Upper lobe of left lung (tissue), 6 donors: ENCODE measurements at places on chromosomes 4 and X.
A peak's percentile ranks its signal among the peaks of the same experiment; 100 is the strongest.

- no peak overlapping the region for H3K4me3 ChIP-seq
- DNase-seq, result no peak
- no peaks in the 10 kb centered on the region for H3K27me3 ChIP-seq
- H3K36me3 ChIP-seq, result no peaks in the 10 kb centered on the region
- peak overlapping the region; percentile 83 for H3K27ac ChIP-seq
Observed at GRCh38 chrX:1248331-1249061, 20.1 kb upstream of the CSF2RA start.

GRCh38 chr4:79164907-79165610, 160.8 kb downstream of the NAA11 start:
- H3K27me3 ChIP-seq, result no peaks in the 10 kb centered on the region
- H3K4me3 ChIP-seq, result no peak overlapping the region
- DNase-seq, result no peak
- no peaks in the 10 kb centered on the region for H3K36me3 ChIP-seq

DNA sequence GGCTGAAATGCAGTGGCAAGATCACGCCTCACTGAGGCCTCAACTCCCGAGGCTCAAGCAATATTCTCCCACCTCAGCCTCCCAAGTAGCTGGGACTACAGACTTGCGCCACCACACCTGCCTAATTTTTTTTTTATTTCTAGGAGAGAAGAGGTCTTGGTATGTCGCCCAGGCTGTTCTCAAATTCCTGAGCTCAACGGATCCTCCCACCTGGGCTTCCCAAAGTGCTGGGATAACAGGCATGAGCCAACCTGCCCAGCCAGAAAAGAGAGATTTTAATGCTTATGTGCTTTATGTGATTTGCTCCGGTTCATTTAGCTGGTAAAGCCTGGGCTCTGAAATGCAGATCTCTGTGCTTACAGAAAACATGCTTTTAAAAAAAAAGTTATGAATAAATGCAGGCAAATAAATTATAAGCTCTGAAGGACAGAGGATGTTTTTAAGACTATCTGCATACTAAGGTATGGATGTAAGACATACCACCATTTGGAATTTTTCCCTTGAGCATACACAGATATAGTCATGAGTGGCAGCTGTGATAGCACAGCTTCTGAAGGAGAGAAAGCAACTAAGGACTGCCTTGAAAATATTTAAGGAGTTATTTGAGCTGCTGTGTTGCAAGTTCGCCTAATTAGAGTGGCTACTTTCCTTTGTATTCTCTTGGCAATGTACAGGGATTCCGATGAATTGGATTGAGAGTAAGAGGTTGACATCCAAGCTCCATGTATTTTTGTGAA, 13.8 kb downstream of the GUCY1B1 start:
- no peak overlapping the region for H3K27ac ChIP-seq
- H3K4me3 ChIP-seq, result no peak overlapping the region
- H3K27me3 ChIP-seq, result no peaks in the 10 kb centered on the region
- H3K36me3 ChIP-seq, result no peaks in the 10 kb centered on the region
- H3K4me1 ChIP-seq, result peaks cover 14% of the 10 kb centered on the region

DNA sequence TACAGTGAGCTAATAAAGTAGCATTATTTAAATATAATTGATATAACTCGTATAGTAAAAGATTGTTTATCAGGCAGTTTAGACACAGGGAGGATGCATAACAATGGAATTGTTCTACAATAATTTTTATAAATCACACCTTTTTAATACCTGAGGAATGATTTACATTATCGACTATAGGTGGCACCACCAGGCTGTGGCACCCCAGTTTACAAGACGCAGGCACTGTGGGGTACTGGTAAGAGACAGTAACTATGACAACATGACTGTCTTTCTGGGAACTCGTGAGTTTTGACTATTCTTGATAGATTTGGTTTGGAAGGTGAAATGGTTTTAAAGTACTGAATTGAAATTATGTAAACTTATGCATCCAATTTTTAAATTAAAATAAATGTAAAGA, 27.1 kb upstream of the STBD1 start:
- H3K27me3 ChIP-seq, result no peaks in the 10 kb centered on the region
- no peak overlapping the region for H3K27ac ChIP-seq
- DNase-seq, result no peak

GRCh38 chr4:57640391-57641100, 530.4 kb upstream of the IGFBP7 start:
- no peaks in the 10 kb centered on the region for H3K36me3 ChIP-seq
- no peaks in the 10 kb centered on the region for H3K4me1 ChIP-seq
- H3K27ac ChIP-seq, result no peak overlapping the region
- no peak overlapping the region for H3K4me3 ChIP-seq
- H3K27me3 ChIP-seq, result no peaks in the 10 kb centered on the region

GRCh38 chr4:159171287-159171686, 68.4 kb downstream of the RAPGEF2 start:
- H3K27me3 ChIP-seq, result no peaks in the 10 kb centered on the region
- H3K4me3 ChIP-seq, result no peak overlapping the region
- H3K36me3 ChIP-seq, result no peaks in the 10 kb centered on the region
- H3K4me1 ChIP-seq, result peaks cover 34% of the 10 kb centered on the region
- DNase-seq, result no peak
- no peak overlapping the region for H3K27ac ChIP-seq

DNA sequence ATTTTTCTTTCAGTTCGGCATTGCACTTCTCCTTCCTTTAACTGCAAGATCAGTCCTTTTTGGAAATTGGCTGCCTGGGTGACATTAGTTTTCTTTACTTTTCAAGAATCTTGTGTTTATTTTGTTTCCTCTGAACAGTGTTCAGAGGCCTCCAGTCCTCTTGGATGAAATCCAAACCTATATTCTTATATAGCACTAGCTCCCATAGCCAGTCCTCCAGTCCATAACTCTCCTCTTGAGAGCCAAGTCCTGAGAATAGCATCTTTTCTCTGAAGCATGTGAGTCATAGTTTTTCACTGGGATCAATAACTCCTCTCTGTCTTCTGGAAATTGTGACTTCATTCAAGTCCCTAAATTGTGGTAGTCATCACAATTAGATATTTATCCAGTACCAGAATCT, 357.5 kb downstream of the RAPGEF2 start:
- H3K27me3 ChIP-seq, result no peaks in the 10 kb centered on the region
- H3K27ac ChIP-seq, result no peak overlapping the region
- H3K36me3 ChIP-seq, result no peaks in the 10 kb centered on the region
- H3K4me1 ChIP-seq, result no peaks in the 10 kb centered on the region
- DNase-seq, result no peak

GRCh38 chrX:109441266-109441665, 40.6 kb downstream of the GUCY2F start:
- no peak overlapping the region for H3K4me3 ChIP-seq
- no peaks in the 10 kb centered on the region for H3K27me3 ChIP-seq
- H3K36me3 ChIP-seq, result no peaks in the 10 kb centered on the region
- H3K27ac ChIP-seq, result no peak overlapping the region
- no peaks in the 10 kb centered on the region for H3K4me1 ChIP-seq

DNA sequence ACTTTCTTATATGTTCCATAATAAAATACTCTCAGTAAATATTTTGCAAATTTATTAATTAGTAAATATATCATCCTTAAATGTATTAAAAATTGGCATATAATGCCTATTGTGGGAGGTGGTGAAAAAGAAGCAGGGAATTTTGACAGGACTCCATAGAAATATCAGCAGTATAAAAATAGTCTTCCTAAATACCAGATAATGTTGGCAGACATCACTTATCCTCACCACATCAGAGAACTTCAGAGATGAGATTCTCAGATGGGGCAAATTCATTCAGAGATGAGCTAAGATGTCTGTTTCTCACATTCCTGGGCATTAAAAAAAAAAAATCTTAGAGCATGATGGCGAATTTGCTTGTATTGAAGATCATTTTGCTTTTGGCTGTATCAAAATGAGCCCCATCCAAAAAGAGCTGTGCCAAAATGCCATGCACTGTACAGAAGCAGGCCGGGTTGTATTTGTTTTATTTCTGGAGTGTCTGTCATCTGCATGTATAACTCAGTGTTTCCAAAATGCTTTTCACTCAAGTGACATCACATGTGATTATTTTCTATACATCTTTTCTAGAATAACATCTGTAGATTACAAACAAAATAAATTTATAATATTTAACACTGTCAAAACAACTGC, 41.7 kb downstream of the ATP8A1 start:
- no peak overlapping the region for H3K27ac ChIP-seq
- H3K4me1 ChIP-seq, result peaks cover 7% of the 10 kb centered on the region
- no peaks in the 10 kb centered on the region for H3K36me3 ChIP-seq
- no peak for DNase-seq
- no peak overlapping the region for H3K4me3 ChIP-seq
- H3K27me3 ChIP-seq, result no peaks in the 10 kb centered on the region

- no peak overlapping the region for H3K4me3 ChIP-seq
- H3K4me1 ChIP-seq, result peaks cover 28% of the 10 kb centered on the region
- peak; percentile 73 for DNase-seq
- H3K27ac ChIP-seq, result peak overlapping the region; percentile 80
Observed at GRCh38 chr4:78644744-78645330, 93.3 kb downstream of the ANXA3 start.

DNA sequence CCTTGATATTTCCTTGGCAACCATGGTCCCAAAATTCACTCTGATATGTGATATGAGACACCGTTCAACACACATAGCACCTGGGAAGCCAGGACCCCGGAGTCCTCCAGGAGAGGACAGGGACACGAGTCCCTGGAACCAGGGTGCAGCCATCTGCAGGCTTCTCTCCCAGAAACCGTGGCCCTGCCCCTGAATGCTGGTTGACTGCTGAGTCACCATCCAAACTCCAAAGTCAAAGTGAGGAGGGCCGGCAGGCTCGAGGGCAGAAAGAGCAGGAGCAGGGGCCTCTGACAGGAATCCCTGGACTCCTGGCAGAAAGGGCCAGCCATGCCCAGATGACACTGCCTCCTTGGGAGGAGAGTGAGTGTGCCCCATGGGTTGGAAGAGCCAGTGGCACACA, 6.9 kb upstream of the PNMA6A start:
- no peak overlapping the region for H3K27ac ChIP-seq
- no peaks in the 10 kb centered on the region for H3K36me3 ChIP-seq
- no peaks in the 10 kb centered on the region for H3K27me3 ChIP-seq
- no peak for DNase-seq

GRCh38 chrX:3990569-3990968, 277.1 kb upstream of the PRKX start:
- no peak for DNase-seq
- no peak overlapping the region for H3K27ac ChIP-seq
- H3K4me3 ChIP-seq, result no peak overlapping the region
- no peaks in the 10 kb centered on the region for H3K36me3 ChIP-seq
- H3K4me1 ChIP-seq, result no peaks in the 10 kb centered on the region

- H3K4me3 ChIP-seq, result peak overlapping the region; percentile 70
- H3K27me3 ChIP-seq, result no peaks in the 10 kb centered on the region
- no peak overlapping the region for H3K27ac ChIP-seq
- no peaks in the 10 kb centered on the region for H3K36me3 ChIP-seq
- H3K4me1 ChIP-seq, result peaks cover 9% of the 10 kb centered on the region
Observed at GRCh38 chrX:48890296-48890925, 7.2 kb downstream of the TIMM17B start.
